Common myeloid progenitor, CD34-positive (primary cell): ENCODE measurements at places on chromosomes 2 and 18.

DNA sequence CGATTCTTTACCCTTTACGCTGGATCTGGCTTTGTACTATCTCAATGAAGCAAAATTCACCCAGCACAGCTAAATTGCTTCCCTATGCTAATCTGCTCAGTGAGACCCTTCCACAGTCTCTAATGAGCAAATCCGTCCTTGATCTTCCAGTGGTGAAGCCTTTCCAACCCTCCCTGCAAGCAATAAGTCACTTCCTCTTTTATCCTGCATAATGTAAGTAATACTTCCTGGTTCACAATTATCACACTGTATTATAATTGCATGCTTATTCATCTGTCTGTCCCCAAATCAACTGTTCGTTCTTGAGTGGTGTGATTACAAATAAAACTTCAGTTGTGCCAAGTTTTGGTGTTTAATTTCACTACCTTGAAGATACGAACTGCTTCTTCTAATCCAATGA, 404.0 kb downstream of the ADCYAP1 start:
- H3K27me3 ChIP-seq: no peaks in the 10 kb centered on the region
- no peak for DNase-seq
- no peak overlapping the region for H3K4me3 ChIP-seq
- H3K4me1 ChIP-seq: no peaks in the 10 kb centered on the region
- H3K27ac ChIP-seq: no peak overlapping the region

GRCh38 chr2:220015576-220015975, 388.1 kb downstream of the SLC4A3 start:
- no peak overlapping the region for H3K4me3 ChIP-seq
- H3K36me3 ChIP-seq: no peaks in the 10 kb centered on the region
- no peaks in the 10 kb centered on the region for H3K4me1 ChIP-seq
- no peaks in the 10 kb centered on the region for H3K27me3 ChIP-seq
- DNase-seq: no peak
- H3K27ac ChIP-seq: no peak overlapping the region

GRCh38 chr2:138949517-138949916, 169.3 kb upstream of the NXPH2 start:
- H3K27me3 ChIP-seq: no peaks in the 10 kb centered on the region
- H3K27ac ChIP-seq: no peak overlapping the region
- DNase-seq: no peak
- H3K36me3 ChIP-seq: no peaks in the 10 kb centered on the region

GRCh38 chr2:60439219-60439974, 114.1 kb downstream of the BCL11A start:
- H3K27ac ChIP-seq: peak overlapping the region; percentile 26
- H3K36me3 ChIP-seq: no peaks in the 10 kb centered on the region
- H3K4me3 ChIP-seq: peak overlapping the region; percentile 65
- H3K27me3 ChIP-seq: no peaks in the 10 kb centered on the region

DNA sequence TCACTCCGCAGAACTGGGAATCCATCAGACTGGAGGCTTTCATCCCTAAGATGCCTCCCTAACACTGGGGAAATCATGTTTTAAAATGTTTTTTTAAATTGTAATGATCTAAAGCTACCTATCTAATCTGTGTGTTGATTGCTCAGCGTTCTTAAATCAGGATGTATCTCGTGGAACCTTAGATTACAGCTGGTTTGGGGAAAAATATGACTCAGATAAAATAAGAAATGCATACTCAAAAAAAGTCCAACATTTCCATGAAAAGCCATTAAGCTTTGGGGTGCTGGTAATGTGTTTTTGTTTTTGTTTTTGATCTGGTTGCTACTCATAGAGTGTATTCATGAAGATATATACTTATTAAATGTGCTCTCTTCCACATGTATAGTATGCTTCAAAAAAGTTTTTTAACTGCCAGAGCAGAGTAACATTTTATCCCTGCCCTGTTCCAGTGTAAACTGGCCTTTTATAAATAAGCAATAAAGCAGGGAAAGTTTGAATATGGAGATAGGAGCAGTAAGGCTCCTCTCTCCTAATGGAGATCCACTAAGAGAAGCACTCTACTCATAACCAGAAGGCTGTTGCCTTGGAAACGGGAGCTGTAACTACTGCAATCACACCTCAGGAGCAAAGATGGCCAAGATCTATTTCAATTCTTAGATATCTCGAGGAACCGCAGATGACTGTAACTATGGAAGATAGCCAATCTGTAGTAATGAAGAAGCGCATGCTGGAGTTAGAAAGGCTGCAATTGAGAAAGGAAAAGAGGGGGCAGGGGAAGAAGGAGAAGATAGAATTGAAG, 41.6 kb downstream of the ANKRD44 start:
- no peak overlapping the region for H3K4me3 ChIP-seq
- no peaks in the 10 kb centered on the region for H3K27me3 ChIP-seq
- no peak for DNase-seq
- H3K27ac ChIP-seq: no peak overlapping the region

DNA sequence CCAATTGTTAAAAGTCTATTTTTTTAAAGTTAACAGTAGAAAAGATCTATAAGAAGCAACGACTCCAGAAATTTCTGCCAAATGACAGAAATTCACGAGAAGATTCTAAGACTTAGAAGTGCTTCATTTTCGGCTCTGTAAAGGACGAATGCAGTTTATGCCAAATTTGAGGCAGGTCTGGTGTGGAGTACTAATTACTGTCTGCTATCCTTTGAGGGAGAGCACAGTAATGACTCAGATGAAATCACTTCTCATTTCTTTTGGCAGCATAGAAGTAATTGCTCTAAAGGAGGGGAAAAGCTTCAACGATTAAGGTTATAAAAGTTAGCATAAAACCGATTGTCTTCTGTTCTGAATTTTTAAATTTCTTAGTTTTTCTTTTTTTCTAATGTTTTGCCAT, 11.4 kb downstream of the G6PC2 start:
- peak; percentile 51 for DNase-seq
- no peaks in the 10 kb centered on the region for H3K36me3 ChIP-seq
- H3K4me1 ChIP-seq: peaks cover 3% of the 10 kb centered on the region
- no peaks in the 10 kb centered on the region for H3K27me3 ChIP-seq
- H3K4me3 ChIP-seq: peak overlapping the region; percentile 64

GRCh38 chr2:196968516-196968915, 42.0 kb upstream of the PGAP1 start:
- H3K27ac ChIP-seq: no peak overlapping the region
- no peaks in the 10 kb centered on the region for H3K27me3 ChIP-seq
- no peak for DNase-seq
- H3K4me1 ChIP-seq: no peaks in the 10 kb centered on the region
- H3K4me3 ChIP-seq: no peak overlapping the region

- DNase-seq: peak; percentile 44
- peaks cover 5% of the 10 kb centered on the region for H3K4me1 ChIP-seq
- no peak overlapping the region for H3K4me3 ChIP-seq
- H3K27ac ChIP-seq: no peak overlapping the region
- H3K36me3 ChIP-seq: no peaks in the 10 kb centered on the region
- no peaks in the 10 kb centered on the region for H3K27me3 ChIP-seq
These were observed 1224.8 kb upstream of the ZEB2 start for GRCh38 chr2:145744541-145745386.

GRCh38 chr2:159093497-159093896, 125.1 kb downstream of the TANC1 start:
- no peak overlapping the region for H3K27ac ChIP-seq
- no peaks in the 10 kb centered on the region for H3K27me3 ChIP-seq
- no peaks in the 10 kb centered on the region for H3K36me3 ChIP-seq
- no peak overlapping the region for H3K4me3 ChIP-seq
- peaks cover 11% of the 10 kb centered on the region for H3K4me1 ChIP-seq

GRCh38 chr2:200861617-200862155, 2.8 kb downstream of the CLK1 start:
- H3K27me3 ChIP-seq: no peaks in the 10 kb centered on the region
- H3K4me1 ChIP-seq: peaks cover 18% of the 10 kb centered on the region
- H3K4me3 ChIP-seq: peak overlapping the region; percentile 99
- H3K27ac ChIP-seq: no peak overlapping the region
- no peak for DNase-seq

GRCh38 chr2:220510668-220511067, 883.2 kb downstream of the SLC4A3 start:
- H3K4me1 ChIP-seq: no peaks in the 10 kb centered on the region
- no peak overlapping the region for H3K27ac ChIP-seq
- H3K36me3 ChIP-seq: no peaks in the 10 kb centered on the region
- no peak for DNase-seq
- H3K27me3 ChIP-seq: no peaks in the 10 kb centered on the region
- no peak overlapping the region for H3K4me3 ChIP-seq

DNA sequence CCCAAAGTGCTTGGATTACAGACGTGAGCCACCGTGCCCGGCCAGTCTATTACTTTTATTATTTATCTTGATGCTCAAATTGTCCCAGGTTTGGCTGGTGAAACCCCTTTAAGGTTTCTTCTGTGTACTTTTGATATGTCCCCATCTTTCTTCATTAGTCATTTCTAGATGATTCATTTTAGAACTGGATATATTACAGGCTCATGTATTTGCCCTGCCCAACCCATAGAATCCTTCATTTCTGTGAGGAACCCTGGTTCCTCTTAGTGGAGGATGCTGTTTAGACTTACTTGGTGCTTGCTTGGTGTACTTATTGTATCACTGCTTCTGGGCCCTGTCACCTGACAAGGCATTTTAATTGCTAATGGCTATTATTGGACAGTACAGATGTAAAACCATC, 40.1 kb downstream of the KCMF1 start:
- H3K27ac ChIP-seq: no peak overlapping the region
- no peaks in the 10 kb centered on the region for H3K36me3 ChIP-seq
- H3K4me1 ChIP-seq: peaks cover 29% of the 10 kb centered on the region
- no peaks in the 10 kb centered on the region for H3K27me3 ChIP-seq
- H3K4me3 ChIP-seq: no peak overlapping the region

GRCh38 chr18:58194028-58194427, 150.0 kb downstream of the NEDD4L start:
- H3K4me3 ChIP-seq: no peak overlapping the region
- H3K4me1 ChIP-seq: peaks cover 10% of the 10 kb centered on the region
